ENCODE measurements at places on chromosomes 12 and 14. TPM values are rescaled to one million over a fixed set of nuclear protein-coding genes. Genes with fewer than 3 reads are reported as not detected.

DNA sequence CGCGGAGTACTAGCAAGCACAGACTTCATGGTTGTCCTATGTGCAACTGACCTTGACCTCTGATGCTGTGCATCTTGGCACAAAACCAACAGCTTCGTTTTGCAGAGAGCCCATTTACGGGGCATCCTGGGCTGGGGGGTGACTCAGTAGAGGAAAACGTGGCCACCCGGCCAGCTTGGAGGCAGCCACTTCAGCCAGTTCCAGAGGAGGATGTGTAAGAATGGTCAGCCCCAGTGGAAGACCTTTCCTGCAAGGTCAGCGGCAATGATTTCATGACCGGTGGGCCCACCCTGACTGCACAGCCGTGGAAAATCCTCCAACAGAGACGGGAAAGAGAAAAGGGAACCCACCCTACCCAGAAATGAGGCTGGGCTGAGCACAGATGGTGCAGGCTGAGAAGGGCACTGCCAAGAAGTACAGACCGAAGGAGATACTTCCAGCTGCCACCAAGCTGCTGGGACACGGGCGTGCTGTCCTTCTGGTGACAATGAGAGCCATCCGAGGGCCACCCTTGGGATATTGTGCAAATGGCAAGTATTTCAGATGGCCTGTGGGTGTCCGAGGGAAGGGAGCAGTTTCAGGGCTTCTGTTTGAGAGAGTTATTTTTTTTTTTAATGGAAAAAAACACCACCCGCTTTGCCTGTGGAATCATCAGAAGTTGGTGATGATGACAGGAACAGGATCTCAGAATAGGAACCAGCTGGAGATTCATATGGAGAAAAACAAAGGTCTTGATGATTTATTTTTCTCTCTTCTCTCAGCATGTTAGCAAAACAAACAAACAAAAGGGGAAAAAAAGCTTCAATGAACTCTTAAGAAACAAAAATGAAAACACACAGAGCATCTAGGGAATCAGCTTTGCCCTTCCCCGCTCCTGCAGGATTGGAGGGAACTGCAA lies 120.2 kb upstream of the RFLNA start:
- no peak for DNase-seq

GRCh38 chr14:68968051-68968450 lies 11.1 kb downstream of the ACTN1 start:
- peak; percentile 74 for DNase-seq

The KRT79 gene
- total RNA-seq, result not detected

The RILPL2 gene
- 17.2 TPM for total RNA-seq

The TSPAN19 gene
- total RNA-seq, result not detected

The GLT8D2 gene
- 0.31 TPM for total RNA-seq
